ENCODE measurements at places on chromosomes 13 and 19.
A peak's percentile ranks its signal among the peaks of the same experiment; 100 is the strongest.

GRCh38 chr13:77036279-77036678, 9.3 kb upstream of the FBXL3 start:
- no peak for DNase-seq

DNA sequence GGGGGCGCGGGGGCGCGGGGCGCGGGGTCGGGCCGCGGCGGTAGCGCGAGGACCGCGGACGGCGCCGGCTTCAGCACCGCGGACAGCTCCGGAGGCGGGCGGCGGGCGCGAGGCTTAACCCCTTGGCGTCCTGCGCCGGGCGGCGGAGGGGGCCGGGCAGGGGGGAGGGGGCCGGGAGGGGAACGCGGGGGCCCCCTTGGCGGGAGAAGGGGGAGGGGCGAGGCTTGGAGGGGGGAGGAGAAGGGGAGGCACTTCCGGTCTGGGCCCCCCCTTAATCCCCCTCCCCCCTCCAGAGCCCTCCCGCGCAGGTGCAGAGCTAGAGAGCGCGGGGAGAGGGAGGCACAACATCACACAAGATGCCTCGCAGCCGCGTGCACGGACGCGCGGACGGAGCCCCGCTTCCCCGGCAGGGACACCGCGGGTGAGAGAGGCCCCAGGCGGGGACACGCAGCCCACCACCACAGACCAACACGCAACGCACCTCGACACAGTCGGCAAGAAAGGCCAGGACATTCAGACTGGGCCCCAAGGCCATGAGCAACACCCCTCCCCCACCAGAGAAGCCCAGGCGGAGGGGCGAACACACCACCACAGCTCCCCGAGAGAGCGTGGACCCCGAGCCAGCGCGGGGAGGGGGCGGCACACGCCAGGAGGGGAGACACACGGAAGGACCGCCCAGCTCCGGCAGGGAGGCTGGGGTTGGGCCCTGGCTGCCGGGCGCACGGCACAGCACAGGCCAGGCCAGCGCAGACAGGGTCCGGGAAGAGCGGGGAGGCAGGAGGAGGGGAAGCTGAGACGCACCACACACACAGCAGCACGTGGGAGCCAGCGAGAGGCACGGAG, 24.1 kb downstream of the SHANK1 start:
- DNase-seq: no peak

DNA sequence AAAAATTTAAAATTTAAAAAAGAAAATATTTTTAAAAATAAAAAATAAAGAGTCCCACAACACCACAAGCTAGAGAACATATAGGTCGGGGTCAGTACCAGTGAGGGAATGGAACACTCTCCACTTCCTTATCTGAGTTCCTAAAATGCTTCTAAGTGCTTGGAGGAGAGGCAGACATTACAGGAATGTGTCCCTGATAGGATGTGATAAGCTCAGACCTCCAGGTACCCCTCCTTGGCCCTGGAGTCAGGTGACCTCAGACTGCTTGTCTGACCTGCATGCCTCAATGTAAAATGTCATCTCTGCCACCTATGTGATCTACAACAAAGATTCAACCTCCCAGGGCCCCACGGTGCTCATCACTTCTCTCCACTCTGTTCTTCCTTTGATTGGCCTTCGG, 2.8 kb downstream of the ZNF814 start:
- no peak for DNase-seq

GRCh38 chr13:78398743-78399410, 204.5 kb downstream of the POU4F1 start:
- DNase-seq: no peak

- no peak for DNase-seq
Measured at GRCh38 chr13:49407936-49408335, 35.9 kb downstream of the CAB39L start.

DNA sequence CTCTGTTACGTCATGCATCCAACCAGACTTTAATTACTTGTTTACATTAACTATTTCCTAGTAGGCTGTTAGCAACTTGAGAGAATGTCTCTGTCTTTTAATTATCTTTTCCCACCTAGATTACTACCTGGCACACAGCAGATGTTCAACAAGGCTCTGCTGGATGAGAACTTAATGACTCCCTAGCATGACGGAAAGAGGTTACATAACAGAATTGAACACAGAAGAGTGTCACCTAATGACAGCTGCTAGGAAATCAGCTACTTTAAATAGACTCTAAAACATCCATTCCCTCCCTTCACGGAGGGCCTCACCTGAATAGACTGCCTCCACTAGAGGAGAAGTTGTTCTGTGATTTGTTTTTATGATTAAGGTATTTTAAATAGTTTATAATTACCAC, 110.8 kb downstream of the TEX29 start:
- DNase-seq: no peak

- DNase-seq: no peak
Measured at GRCh38 chr13:72255908-72256307, 388.9 kb upstream of the DACH1 start.

DNA sequence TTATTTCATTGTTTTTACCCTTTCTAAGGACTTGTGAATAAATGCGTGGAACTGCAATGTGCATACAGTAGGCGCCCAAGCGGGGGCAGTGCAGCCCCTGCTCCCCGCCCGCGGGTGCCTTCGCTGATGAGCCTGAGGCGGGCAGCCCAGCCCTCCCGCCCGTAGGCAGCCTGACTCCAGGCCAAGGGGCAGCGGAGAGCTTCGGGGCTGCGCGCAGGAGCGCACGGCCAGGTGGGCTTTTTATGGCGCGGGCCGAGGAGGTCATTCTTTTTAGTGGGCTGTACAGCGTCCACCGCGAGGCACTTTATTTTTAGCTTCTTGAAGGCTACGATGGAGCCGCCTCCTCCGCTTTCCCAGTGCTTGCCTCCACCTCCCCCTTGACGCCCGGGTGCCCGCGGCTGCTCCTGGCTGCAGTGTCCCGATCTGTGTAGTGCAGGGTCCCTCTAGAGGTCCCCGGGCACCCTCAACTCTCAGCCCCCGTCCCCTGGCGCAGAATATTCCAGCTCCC, 60.5 kb downstream of the CCNE1 start:
- DNase-seq: no peak

DNA sequence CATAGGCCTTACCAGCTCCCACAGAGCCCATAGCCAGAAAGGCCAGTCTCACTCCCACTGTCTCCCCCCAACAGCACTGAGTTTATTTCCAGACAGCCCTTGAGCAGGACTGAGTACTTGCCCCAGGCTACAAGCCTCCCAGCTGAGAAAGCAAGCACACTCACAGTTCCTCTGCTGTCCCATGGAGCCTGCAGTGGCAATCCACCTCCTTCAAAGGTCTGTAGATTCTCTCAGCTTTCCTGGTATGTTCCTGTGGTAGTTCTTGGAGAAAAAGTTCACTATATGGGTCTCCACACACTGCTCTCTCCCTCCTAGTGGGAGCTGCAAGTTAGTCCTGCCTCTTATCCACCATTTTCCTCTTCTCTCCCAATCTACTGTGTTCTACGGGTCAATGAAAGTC, 728.7 kb downstream of the DIAPH3 start:
- DNase-seq: no peak

DNA sequence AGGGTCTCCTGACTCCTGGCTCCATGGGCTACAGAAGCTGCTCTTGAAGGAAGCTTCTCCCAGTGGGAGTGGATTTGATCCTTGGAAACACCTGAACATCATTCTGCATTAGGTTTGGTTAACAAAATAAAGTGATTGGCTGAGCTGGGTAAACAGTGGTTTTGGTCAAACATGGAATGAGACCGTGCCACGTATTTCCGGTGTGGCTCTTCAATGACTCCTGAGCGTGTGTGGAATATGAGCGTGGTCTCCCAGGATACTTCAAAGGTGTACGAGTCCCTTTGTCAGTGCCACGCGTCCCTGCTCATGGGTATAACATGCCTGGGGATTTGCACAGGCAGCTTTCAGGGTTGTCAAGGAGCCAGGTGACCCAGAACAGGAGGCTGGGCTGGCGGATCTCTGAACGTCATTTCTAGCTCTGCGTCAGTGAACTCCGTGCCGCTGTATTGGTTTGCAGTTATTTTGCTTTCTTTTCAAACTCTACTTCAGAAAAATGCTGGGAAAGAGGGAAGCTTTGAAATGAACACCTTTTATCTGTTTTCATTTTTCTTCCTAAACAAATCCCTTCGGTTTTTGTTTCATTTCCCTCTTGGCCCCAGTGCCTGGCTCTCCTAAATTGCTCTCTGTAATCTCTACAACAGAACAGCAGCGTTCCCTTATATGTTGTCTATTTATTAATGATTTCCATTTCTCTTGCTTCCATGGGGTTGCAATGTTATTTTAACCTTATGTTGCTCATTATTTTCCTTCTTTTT, 26.3 kb upstream of the GJB6 start:
- no peak for DNase-seq

DNA sequence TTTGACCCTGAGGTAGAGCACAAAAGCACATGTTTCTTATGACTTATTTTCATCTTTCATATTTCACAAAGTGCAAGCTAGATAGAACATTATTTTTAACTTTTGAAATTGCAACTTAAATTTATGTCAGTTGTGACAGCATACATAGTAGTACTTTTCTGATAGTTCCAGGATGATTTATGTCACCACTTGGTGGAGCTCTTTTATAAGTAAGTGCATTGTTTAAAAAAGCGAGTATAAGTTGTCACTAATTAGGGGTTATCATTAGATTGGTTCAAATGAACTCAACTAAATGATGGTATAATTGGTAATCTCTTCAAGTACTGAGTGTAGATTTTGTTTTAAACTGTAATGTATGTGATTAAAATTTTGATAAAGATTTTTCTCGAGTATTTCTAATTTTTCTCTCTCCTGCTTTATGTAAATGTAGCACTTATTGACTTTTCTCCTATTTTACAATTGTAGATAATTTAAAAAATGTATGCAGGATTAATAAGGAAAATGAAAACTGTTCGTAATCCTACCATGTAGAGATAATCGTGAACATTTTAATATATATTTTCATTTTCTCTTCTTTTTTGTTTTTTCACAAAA, 31.1 kb downstream of the RB1 start:
- DNase-seq: no peak

DNA sequence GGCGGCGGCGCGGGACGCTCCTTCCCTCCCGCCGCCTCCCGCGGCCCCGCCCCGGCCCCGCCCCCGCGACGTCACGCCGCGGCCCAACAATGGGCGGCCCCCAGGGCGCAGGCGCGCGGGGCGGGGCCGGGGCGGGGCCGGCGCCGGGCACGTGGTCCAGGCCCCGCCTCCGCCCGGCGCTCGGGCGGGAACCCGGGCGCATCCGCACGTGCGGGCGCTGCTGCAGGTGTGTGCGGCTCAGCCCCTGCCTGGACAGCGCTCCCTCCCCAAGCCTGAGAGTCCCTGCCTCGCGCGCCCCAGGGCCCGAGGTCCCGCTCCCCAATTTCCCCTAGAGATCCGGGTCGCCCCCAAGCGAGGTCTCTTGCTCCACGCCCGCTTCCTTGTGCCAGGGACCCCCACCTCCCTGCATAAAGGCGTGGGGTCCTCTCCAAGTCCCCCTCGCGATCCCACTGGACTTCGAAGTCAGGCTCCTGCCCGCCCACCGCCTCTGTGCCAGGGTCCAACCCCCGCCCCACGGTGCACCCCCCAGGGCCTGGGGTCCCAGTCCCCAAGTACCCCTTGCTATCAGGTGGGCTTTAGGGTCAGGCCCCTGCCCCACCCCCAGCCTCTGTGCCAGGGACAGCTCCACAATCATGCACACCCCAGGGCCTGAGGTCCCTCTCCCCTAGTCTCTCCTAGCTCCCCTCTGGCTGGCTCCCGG, at the start of gene MEX3D:
MEX3D (minus strand) TSS at position 6 of the 700 bp plus-strand sequence. CDS start 267 bp downstream, outside the sequence.
- DNase-seq: peak; percentile 36

DNA sequence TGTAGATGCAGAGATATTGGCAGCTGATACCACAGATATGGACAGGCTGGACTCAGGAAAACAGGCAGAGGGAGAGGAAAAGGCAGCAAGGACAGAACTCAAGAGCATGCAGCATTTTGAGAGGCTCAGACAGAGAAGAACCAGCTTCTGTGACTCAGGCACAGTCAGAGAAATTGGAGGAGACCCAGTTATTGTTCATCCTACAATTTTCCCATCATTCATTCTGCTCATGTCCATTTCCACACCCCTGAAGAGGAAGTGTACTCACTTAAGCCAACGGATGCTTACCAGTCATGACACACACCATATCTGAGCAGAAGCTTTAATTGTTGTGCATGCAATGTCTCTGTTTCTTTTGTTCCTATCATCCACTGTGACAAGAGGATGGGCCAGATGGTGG, 359.8 kb upstream of the HTR2A start:
- no peak for DNase-seq

GRCh38 chr19:45632468-45633196, 6.6 kb downstream of the EML2 start:
- DNase-seq: no peak

GRCh38 chr13:109096101-109096500, 466.7 kb downstream of the MYO16 start:
- no peak for DNase-seq

DNA sequence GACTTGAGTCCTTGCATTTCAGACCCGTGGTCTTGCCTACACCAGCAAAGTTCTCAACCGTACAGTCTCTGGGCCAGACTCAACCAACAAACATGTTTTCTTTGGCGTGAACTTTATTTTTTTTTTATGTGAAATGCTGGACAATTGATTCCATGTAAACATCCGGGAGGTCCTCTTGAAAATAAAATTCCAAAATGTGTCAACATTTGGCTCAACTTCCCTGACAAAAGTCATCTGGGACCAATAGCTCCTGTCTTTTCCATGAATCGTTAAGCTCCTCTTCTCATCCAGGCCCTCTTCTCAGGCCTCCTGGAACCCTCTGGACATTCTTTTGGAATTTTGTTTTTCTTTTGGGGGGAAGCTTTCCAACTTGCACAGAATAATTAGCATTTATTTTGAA, 2.7 kb downstream of the ALDH16A1 start:
- no peak for DNase-seq

- no peak for DNase-seq
Measured at GRCh38 chr19:10089801-10090375, 3.8 kb downstream of the SHFL start.

- no peak for DNase-seq
Measured at GRCh38 chr19:40742886-40743285, 7.4 kb downstream of the ACTMAP start.

DNA sequence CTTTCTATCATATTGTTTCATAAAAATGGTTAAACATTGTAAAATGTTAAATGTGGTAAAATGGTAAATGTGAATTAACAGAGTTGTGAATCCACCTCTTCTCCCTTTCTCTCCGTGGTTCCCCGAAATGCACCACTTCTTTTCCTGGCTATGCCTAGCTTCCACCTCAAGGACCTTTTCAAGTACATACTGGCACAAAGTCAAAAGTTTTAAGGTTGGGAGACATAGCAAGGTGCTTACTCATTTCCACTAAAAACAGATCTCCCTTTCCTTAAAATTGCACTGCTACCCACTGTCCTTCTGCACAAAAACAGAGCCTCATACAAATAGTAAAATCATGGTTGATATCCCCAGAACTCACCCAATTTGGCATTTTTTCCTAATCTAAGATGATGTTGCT, 558.2 kb downstream of the SLITRK6 start:
- no peak for DNase-seq

DNA sequence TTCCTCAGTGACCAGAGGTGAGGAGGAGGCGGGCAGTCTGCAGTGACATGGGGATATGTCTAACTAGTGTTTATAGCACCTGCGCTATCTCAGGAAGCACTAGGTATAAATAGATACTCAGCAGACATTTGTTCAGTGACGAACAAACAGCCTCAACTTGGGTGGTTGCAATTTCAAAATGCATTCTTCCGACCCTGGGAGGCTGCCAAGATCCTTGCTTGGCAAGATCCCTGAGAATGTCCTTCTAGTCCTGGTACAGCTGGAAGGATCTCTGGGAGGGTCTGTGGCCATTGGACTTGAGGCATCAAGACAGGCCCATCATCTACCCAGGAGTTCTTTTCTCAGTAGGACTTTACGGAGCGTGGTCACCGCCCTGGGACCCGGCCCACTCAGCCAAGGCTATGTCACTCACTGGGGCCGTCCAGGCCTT, 299.5 kb downstream of the ZNF536 start:
- no peak for DNase-seq

All from activated CD8-positive, alpha-beta memory T cell treated with anti-CD3 and anti-CD28 coated beads for 1 hour (primary cell).